ENCODE measurements at places on chromosomes 5 and 9. TPM values are rescaled to one million over a fixed set of nuclear protein-coding genes. Genes with fewer than 3 reads are reported as not detected.

Gene TMOD1
- total RNA-seq, result not detected

GRCh38 chr5:143676802-143677201 is 135.2 kb upstream of the HMHB1 start:
- DNase-seq, result no peak

- DNase-seq, result peak; percentile 49
Observed at GRCh38 chr5:43661102-43661501, 58.1 kb downstream of the NNT start.

Gene CAVIN4
- 0.68 TPM for total RNA-seq

GRCh38 chr5:19104948-19105347 is 883.1 kb downstream of the CDH18 start:
- DNase-seq, result no peak

Gene CATSPER3
- 0.61 TPM for total RNA-seq

Gene CD180
- total RNA-seq, result 15.7 TPM

GRCh38 chr9:18555105-18555883 is 81.3 kb downstream of the ADAMTSL1 start:
- no peak for DNase-seq

GRCh38 chr5:141504216-141504615 is 15.3 kb downstream of the PCDHGC5 start:
- peak; percentile 75 for DNase-seq

GRCh38 chr5:129046151-129046550 is 48.4 kb upstream of the ISOC1 start:
- no peak for DNase-seq

- DNase-seq, result no peak
Observed at GRCh38 chr5:184471-184870, 6.8 kb upstream of the LRRC14B start.

GRCh38 chr5:14231156-14231555 is 88.0 kb downstream of the TRIO start:
- DNase-seq, result no peak

- DNase-seq, result no peak
Observed at GRCh38 chr5:165723931-165724330, 2218.5 kb downstream of the MAT2B start.

DNA sequence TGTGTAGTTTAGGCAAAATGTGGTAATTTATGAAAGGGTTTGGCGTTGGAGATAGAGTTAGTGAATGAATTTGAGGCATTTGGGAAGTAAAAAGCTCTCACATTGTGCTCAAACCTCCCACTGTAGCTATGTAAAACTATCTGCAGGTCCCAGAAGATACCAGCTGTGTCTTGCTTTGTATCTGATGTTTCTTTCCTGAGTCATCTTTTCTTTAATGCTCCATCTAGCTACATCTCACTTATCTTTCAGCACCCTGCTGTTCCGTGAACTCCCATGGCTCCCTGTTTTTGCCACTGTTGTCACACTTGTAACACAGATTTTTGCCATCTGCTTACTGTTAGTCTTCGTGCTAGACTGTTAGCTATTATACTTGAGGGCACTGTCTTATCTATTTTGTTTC is 253.1 kb downstream of the NPR3 start:
- DNase-seq, result no peak

Gene SNCB
- 3.5 TPM for total RNA-seq

DNA sequence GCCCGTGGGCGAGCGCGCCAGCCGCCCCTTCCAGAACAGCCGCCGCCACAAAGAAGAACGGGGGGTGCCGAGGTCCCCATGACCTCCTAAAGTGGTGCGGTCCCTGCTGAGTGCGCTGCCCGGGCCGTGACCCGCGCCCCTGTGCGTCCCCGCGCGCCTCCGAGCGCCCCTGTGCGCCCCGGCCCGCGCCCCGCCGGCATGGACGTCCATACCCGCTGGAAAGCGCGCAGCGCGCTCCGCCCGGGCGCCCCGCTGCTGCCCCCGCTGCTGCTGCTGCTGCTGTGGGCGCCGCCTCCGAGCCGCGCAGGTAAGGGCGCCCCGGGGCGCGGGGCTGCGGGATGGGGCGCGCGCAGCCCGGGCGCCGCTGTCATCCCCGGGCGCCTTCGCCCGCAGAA is 384 bp downstream of the COL5A1 start:
- no peak for DNase-seq

GRCh38 chr5:3954199-3954598 is 358.6 kb downstream of the IRX1 start:
- no peak for DNase-seq

- no peak for DNase-seq
Observed at GRCh38 chr5:110925398-110925797, 146.1 kb upstream of the TSLP start.

DNA sequence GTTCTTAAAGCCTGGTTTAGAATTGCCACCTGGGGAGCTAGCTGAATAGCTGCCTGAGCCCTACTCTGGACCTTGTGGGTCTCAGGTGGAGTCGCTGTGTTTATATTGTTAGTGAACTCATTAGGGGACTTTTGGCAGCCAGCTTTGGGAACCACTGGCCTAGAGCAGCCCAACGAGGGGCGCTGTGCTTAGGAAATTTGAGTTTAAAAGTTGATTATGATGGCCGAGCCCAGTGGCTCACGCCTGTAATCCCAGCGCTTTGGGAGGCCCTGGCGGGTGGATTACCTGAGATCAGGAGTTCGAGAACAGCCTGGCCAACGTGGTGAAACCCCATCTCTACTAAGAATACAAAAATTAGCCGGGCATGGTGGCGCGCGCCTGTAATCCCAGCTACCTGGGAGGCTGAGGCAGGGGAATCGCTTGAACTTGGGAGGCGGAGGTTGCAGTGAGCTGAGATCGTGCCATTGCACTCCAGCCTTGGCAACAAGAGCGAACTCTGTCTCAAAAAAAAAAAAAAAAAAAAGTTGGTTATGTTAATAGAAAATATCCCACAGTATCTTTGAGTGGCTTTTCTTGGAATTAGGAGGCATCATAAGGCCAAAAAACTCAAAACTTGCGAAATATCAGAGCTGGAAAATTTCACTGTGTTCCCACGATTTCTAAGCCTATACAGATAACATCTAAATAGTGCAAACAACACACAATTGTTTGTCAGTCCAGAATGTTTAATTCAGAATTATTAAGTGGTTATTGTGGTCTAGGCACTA is 809 bp downstream of the MCCC2 start:
- no peak for DNase-seq

- DNase-seq, result no peak
Observed at GRCh38 chr9:88184976-88185375, 46.7 kb upstream of the SPATA31C2 start.

- no peak for DNase-seq
Observed at GRCh38 chr5:156722358-156722757, 127.7 kb upstream of the PPP1R2B start.

DNA sequence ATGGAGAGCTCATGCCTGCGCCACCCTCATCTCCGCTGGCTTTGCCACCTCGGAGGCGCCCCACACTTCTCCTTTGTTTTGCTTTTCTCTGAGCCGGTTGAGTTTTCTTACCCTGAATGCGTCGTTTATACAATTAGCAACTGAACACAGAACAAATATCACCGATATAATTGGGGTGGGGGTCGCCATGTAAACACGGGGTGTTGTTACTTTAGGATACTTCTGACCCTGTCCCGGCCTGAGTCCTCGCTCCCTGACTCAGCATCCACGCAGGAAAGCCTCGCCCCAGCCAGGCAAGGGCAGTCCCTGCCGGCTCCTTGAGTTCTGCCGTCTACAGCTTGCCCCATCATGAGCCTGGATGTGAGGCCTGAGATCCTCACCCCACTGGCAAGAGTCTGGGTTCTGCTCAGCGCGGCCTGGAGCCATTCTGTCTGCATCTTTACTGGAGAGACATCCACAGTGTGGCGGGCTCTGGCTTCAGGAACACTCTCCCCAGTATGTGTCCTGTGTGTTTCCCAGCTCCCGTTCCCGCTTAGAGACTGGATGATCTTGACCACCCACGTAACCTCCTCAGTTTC is 5.5 kb downstream of the NKX2-5 start:
- DNase-seq, result no peak
